Renal pelvis (tissue), 12 donors: ENCODE measurements at places on chromosomes 3 and 15. TPM values are rescaled to one million over a fixed set of nuclear protein-coding genes. Genes with fewer than 3 reads are reported as not detected.

DNA sequence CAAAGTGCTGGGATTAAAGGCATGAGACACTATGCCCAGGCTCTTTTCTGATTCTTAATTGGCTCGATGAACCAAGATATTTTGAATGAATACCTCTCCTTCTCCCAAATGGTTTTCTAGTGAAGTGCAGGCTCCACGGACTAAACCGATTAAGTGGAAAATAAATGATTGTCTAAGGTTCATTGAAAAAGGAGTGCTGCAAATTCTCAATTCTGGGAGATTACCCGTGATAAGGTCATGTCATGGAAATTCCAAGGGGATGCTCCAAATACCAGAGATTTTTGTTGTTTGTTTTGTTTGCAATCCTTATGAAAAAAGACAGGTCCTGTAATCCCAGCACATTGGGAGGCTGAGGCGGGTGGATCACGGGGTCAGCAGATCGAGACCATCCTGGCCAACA is 406.9 kb upstream of the TBL1XR1 start:
- no peak for DNase-seq

EPB42 gene
- polyA plus RNA-seq: 1.1 TPM

- no peak for DNase-seq
These were observed 15.4 kb downstream of the DPH3 start for GRCh38 chr3:16249336-16249735.

DNA sequence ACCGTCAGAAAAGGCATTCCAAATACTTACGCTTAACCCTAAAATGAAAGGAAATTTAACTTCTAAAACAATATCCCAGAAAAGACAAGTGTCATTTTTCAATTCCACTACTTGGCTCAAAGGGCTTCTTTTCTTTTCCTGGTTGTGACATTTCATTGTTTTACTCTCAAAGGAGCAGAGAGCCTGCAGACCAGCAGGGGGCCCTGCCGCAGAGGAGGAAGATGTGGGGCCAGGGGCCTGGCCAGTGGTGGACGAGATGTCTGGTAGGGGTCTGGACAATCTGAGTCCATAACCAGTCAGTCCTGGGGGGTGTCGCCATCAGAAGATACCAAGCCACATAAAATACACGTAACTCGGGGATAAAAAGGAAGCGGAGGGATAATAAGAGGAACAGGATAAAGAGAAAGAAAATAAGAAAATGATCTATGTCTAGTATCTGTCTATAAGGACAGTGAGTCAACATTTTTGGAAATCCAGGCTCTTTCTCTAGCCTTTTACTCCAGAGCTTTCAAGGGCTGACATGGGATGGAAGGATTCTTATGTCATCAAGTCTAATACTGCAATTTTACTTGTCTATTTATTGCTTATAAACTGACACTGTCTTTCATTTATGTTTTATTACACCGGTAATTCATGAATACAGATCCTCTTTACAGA is 54.2 kb upstream of the ARHGEF3 start:
- DNase-seq: no peak

LEKR1 gene
- 4.2 TPM for polyA plus RNA-seq

DNA sequence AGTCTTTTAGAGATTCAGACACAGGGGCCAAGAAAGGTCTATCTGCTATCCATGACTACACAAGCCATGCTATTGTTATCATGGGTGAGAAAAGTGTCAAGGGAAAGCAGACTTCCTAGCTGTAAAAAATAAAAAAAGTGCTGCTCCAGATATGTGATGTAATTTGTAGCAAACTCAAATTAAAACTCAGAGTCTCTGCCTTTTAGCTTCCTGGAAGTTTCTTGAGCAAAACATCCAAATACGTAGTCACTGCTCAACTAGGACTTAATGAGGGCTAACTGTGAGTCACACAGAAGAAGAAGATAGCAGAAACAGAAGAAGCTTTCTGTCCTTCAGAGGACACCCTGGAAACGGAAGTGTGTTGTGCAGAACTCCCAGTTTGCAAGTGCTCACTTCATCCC is 393.4 kb upstream of the NR2F2 start:
- DNase-seq: no peak

SEMA3G gene
- polyA plus RNA-seq: 30.0 TPM

GRCh38 chr3:115699706-115700105 is 76.4 kb downstream of the GAP43 start:
- no peak for DNase-seq

CFAP91 gene
- polyA plus RNA-seq: 34.8 TPM

GRCh38 chr3:40186508-40186907 is 123.0 kb upstream of the EIF1B start:
- no peak for DNase-seq

ADAMTSL3 gene
- 4.7 TPM for polyA plus RNA-seq

DNA sequence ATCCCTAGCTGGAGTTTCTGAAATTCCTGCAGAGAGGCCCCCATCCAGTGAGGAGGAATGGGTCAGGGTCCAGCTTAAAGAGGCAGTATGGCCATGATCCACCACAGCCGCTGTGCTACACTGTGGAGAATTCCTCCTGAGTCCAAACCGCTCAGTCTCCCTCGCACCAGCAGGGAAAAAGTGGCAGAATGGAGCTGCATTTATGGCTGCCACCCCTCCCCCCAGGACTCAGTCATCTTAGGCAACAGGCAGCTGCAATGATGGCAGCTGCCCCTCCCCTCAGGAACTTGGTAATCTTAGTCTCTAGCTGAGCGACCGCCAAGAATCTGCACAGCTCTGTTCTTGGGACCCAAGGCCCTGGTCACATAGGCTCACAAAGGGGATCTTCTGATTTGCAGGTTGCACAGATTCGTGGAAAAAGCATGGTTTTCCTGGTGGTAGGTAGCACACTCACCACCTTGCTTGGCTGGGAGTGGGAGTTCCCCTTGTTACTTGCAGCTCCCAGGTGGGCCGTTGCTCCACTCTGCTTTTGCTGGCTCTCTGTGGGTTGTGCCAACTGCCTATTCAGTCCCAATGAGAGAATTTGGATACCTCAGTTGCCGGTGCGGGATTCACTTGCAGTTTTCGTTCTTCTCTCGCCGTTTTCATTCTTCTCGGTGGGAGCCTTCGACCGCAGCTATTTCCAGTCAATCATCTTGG is 204.1 kb downstream of the STXBP5L start:
- DNase-seq: no peak

GRCh38 chr3:70982700-70983140 is 600.8 kb downstream of the FOXP1 start:
- DNase-seq: peak; percentile 41

- DNase-seq: no peak
These were observed 40.9 kb downstream of the HACD2 start for GRCh38 chr3:123543950-123544349.

GRCh38 chr3:23496165-23496564 is 293.0 kb downstream of the UBE2E2 start:
- no peak for DNase-seq

DNA sequence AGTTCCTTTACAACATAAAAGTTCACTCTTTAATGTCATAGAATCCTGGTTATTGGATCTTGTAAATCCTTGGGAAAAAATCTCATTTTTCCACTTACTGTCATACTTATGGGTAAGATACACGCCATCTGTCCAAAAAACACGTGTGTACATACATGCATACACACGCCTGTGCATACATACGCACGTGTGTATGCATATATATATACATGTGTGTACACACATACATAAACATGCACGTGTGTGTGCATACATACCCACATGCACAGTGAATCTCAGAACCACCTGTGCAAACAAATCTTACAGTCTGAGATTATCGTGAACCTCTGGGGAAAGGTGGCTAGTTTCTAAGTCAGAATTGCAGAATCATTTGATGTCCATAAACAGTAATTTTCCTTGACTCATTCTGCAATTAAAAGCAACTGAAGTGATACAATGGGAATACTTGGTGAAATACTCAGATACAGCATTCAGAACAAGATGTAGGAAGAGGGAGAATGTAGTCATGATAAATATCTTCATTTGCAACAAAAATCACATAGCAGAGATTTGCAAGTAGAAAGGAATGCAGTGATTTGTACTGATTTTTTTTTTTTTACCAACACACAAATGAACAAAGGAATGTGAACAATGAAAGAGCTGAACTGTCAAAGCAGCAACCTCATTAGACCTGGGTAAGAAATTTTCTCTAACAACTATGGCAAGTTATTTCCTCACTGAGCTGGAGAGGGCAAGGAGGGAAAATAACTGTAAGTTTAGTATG is 160.6 kb upstream of the POU1F1 start:
- no peak for DNase-seq

DNA sequence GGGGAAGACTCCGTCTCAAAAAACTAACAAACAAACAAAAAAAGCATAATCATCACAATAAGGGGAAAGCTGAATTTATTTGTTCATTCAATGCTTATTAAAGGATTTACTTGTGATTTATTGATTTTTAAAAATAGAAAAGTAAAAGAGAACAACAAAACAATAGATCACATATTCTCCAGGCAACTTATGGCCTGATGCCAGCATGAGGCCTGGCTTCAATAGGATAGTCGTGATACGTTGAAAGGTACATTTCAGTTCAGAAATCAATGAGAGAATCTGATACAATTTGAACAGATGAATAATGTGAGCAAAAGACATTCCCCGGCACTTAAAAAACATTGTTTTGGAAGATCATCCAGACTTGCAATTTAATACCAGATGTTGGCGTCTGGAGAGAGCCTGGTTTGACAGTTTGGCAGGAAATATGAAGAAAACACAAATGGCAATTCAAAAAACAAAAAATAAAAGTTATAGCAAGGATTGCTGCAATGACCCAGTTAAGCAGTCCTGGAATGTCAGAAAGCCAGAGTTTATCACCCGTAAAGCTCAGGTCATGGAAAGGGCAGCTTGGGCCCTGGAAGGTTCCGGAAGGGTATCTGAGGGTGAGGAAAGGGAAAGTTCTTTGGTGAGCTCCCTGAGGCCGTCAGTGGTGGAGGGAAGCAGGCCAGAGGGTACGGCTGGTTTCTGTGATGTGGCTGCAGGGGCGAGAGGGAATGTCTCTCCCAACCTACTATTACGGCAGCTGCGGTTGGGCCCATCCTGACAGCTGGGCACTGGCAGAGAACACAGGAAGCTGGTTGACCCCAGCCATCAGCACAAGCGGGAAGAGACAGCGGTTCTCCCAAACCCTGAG is 230.2 kb upstream of the HES1 start:
- DNase-seq: peak; percentile 33

PARP15 gene
- 0.27 TPM for polyA plus RNA-seq

- DNase-seq: no peak
These were observed 226.0 kb downstream of the TCF12 start for GRCh38 chr15:57144448-57144847.

DCLK3 gene
- polyA plus RNA-seq: 1.4 TPM

DNA sequence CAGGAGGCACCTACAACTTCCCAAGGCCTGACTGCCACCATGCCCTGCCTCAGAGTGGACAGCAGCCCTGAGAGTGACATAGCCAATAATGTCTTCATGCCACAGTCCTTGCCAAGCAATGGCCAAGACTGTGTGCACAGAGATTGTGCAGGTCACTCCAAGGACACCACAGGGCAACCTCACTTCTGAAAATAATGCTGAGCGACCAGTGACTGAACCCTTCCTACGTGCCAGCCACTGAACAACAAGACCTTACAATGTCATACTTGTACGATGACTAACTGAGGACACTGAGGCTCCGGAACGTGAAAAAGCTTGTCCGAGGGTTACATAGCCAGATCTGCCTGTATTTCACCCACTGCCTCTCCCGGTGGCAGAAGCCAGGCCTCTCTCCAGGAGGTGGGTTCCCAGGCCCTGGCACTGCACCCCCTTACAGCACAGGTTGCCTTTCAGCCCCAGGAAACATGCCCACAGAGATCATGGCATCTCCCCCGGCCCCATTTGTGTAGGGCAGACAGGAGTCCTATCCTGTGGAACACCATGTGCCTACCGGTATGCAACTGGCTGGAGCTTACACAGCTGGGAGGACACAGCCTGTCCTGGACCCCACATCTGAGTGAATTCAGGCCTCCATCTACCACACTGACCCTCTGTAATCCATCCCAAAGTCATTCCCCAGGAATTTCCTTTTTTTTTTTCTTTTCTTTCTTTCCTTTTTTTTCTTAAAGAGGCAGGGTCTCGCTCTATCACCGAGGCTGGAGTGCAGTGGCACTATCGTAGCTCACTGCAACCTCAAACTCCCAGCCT is 72.3 kb downstream of the SLC12A8 start:
- no peak for DNase-seq

ITGB5 gene
- polyA plus RNA-seq: 92.3 TPM

- DNase-seq: no peak
These were observed 210.3 kb downstream of the ULK4 start for GRCh38 chr3:41751597-41751996.

- no peak for DNase-seq
These were observed 166.9 kb upstream of the UMPS start for GRCh38 chr3:124563376-124563775.

- no peak for DNase-seq
These were observed 590.8 kb downstream of the FOXP1 start for GRCh38 chr3:70992562-70993204.

DNA sequence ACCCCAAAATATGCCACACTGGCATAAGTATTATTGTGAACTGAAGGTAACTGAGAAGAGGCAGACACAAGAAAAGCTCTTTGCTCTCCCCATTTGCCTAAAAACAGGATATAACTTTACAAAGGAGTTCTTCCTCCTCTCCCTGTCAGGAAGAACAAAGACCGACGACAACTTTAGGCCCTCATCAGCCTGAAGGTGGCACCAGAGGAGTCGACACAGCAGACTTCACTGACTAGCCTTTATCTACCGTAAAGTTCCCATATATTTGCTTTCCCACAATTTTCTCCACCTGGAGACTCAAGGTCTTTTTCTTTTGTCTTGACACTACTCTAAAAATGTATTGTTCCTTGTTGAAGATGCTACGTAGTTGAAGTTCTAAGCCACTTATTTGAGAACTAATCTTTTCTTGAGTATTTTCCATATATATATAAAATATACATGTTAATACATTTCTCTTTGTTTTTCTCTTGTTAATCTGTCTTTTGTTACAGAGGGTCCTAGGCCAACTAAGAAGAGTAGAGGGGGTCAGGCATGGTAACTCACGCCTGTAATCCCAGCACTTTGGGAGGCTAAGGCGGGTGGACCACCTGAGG is 16.2 kb upstream of the XIRP1 start:
- peak; percentile 52 for DNase-seq

CHDH gene
- 10.6 TPM for polyA plus RNA-seq

ESYT3 gene
- polyA plus RNA-seq: 2.5 TPM

- no peak for DNase-seq
These were observed 19.7 kb downstream of the CEMIP start for GRCh38 chr15:80798911-80799310.

PLCH1 gene
- polyA plus RNA-seq: 12.8 TPM

DNA sequence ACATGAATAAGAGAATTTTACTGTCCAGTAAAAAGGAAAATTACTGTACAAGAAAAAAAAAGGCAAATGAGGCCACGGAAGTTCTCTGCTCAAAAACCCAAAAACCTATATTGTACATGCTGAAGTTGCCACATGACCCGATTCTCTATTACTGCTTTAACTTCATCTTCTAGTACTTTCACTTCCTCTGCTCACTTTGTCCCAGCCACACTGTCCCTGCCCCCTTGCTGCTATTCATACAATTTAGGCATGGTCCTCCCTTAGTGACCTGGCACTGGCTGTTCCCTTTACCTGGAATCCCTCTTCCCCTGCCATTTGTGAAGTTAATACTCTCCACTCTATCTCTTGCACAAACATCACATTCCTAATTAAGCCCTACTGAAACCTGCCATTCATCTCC is 457.4 kb downstream of the MAGI1 start:
- no peak for DNase-seq
